Urothelium cell line (cell line): ENCODE measurements at places on chromosomes 2 and 18.

- no peak for DNase-seq
Observed at GRCh38 chr2:175462246-175462645, 280.7 kb upstream of the ATP5MC3 start.

GRCh38 chr2:27773959-27774358 lies 2.4 kb downstream of the MRPL33 start:
- no peak for DNase-seq

DNA sequence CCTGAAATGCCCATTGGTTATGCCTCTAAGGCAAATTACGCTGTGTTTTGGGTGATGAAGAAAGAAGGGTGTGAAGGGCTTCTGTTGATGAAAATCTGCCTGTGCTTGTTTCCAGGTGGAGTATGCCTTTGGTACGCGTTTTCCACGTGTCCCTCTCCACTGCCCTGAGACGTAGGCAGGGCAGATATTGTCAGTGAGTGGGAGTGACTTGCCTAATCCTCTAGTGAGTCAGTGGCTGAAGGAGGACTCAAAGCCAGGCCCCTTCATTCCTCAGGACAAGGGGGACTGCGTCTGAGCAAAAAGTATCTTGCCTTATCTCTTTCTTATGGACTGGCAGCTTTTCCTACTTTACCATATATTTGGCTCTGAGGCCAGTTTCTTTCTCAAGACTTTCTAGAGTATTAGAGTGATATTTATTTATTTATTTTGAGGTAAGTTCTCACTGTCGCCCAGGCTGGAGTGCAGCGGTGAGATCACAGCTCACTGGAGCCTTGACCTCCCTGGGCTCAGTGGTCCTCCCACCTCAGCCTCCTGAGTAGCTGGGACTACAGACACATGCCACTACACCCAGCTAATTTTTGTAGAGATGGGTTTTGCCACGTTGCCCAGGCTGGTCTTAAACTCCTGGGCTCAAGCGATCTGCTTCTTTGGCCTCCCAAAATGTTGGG lies 10.2 kb downstream of the RALB start:
- DNase-seq = no peak

DNA sequence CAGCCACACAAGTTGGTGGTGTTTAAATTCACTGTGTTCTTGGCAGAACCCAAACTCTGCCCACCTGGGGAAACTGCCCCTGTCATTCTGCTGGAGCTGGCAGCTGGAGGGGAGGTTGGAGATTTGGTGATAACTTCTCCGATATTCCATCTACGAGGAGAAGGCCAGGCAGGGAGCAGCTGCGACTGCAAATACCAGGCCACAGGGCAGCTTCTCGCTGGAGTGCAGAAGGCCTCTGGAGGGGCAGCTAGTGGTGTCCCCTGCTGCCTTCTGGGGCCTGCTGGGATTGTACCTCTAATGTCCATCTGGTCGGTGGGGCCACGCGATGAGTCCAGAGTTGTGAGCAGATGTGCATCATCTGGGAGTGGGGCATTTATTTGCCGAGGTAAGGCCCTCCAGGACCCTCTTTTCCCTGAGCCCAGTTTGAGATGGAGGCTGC lies 98.9 kb downstream of the ACKR3 start:
- DNase-seq = no peak

GRCh38 chr2:201254081-201254730 lies 6.1 kb upstream of the CASP8 start:
- no peak for DNase-seq
